ENCODE measurements at places on chromosomes 13 and 19.

DNA sequence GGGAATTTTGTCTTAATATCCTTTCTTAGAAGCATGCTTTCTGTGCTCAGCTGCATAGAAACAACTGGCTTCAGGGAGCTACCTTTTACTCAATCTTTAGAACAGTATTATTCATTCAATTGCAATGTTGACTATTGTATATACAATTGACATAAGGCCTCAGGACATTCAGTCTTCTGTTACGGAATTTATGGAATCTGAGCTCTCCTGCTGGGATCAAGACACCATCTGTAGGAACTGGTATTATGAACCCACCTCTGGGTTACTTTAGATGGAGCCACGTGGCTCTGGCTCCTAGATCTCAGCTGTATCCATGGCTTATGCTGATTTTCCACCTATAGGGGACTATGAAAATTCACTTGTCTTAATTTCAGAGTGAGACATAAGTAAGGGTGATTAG is 716.2 kb upstream of the GPC6 start:
- no peak for DNase-seq

DNA sequence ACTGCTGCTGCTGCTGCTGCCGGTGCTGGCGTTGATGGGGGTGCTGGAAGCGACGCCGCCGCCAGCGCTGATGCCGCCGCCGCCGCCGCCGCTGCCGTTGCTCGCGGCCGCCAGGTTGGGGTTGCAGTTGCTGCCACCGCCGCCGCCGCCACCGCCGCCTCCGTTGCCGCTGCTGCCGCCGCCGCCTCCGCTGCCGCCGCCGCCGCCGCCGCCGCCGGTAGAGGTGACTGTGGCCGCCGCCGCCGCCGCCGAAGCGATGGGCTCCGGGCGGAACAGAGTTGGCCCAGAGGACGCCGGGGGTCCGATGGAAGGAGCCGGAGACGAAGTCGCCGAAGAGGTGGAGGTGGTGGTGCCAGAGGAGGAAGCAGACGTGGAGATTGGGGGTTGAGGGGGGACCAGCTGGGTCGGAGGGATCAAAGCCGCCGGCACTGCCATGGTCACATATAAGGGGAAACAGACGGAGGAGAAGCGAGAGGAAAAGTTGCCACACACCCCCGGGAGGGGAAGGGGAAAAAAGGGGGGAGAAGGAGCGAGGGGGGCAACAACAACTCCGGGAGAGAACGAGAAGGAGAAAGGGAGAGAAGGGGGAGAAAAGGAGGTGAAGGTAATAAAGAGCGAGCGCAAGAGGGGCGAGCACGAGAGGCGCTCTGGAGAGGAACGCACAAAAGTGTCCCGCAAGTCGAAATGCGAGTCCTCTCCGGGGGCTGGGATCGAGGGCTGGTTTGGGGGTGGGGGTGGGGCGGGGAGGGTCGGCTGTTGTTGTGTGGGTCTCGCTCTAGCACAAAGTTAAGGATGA is 471 bp downstream of the DACH1 start:
- DNase-seq = no peak

DNA sequence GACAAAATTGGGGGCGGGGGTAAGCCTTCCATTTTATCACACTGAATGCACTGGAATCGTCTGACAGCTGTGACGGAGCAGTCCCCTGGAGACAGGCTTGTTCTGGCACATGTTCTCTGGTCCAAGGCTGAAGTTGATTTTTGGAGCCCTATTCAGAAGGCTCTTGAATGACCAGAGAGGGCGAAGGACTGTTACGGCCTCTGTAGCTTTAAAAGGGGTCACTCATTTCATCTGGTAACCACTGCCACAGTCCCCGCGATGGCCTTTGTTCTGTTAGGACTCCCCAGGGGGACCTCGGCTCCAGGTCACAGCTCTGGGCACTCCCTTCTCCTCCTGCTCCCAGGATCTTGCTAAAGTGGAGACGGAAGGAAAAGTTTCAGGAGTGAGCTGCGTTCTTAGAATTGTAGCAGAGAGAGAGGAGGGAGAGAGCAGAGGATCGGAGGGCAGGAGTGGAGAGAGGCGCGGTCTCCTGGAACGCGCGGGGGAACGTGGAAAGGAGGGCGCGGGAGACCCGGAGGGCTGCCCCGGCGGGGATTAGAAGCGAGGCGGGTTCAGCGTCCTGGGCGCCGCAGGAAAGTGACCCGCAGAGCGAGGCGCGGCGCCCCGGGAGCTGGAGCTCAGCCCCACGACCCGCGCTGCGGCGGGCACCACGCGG is 134.3 kb upstream of the MYO16 start:
- DNase-seq = no peak

GRCh38 chr19:39385629-39386411 is 5.1 kb downstream of the PAF1 start:
- no peak for DNase-seq

DNA sequence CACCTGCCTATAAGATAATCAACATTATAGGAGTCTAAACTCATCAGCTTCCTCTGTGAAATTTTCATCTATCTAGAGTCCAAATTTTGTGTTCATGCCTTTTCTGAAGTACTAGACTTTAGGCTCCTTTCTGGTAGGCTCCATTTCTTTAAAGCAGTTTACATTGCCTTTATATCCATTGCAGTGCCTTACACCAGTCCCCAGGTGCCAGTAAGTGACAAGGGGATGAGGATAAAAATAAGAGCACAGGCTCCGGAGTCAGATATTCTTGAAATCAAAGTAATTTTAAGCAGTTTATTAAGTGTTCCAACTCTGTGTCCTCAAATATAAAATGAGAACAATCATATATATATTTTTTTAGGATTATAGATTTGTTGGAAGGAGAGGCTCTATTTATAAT is 10.6 kb upstream of the CYSLTR2 start:
- DNase-seq = no peak

DNA sequence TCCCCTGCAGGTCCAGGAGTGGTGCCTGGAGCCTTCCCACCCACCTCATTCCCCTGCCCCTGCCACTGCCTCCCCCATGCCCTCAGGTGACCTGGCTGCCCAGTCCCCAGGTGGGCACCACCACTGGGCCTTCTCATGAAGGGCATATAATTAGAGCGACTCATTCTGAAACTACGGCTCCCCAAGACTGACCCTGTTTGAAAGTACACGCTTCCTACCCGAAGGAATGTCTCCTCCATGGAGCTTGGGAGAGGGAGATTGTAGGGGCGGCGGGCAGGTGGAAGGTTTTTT is 52.6 kb downstream of the GPR12 start:
- DNase-seq = no peak

DNA sequence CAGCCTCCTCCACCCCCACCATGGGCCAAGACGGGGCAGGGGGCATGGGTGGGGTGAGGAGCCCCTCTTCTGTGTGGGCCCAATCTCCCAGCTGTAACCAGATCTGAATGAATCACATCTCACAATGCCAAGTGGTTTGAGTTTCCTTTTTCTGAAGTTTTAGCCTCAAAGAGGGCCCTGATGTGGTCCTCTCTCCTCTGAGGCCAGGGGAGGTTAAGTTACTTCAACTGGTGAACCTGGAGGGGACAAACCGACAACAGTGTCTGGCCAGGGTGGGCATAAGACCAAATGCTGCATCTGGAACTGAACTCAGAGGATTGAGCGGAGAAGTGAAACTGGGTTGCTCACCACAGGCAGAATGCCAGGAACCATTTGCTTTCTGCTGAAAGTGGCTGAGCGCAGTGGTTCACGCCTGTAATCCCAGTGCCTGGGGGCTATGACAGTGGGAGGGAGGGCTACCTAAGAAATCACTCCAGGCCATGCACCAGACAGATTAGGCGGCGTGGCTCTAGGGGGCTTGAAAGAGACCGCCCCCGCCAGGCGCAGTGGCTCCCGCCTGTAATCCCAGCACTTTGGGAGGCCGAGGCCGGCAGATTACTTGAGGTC is 15.4 kb upstream of the IRGC start:
- DNase-seq = peak; percentile 48

DNA sequence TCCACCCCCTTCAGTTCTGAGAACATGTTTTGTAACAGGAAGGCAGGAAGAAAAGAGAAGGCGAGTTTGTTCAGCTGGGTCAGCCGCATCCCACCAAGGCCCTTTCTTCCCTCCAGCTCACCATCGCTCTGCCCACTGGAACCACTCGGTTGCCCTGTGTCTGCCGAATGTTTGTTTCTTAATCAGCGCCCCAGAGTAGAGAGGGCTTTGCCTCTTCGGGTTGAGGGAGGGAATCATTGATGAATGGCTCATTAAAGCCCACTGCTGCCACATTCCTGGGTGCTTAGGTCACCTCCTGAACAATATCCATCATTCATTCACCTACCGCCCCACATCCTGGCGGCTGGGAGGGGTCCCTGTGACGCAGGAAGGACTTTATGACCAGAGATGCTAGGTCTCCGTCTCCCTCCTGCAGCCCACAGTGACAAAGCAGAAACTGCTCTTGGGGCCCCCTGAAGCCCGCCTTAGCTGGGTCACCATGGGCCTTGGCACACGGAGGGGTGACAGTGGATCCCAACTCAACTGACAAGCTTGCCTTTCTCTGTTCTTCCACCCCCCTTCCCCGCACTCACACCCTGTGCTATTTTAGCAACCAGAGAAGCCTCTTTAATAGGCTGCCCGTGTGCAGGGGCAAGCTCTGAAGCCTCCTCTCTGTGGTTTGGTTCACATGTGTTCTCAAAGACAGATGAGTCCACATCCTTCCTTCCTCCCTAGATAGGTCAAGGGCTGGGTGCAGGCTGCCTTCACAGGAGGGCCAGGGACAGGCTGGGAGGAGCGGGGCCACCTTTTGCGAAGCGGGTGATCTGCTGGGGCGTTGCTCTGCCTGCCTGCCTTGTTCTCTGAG is 46.2 kb downstream of the ACTN4 start:
- peak; percentile 33 for DNase-seq

DNA sequence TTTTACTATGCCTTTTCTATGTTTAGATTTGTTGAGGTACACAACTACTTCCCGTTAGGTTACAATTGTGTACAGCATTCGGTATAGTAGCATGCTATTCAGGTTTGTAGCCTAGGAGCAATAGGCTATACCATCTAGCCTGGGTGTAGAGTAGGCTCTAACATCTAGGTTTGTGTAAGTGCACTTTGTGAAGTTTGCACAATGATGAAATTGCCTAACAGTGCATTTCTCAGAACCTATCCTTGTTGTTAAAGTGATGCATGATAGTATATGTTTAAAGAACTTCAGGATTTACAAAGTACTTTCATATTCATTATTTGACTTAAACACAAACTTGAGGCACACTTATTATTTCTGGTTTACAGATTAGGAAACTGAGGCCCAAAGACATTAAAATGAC is 11.5 kb upstream of the SERPINE3 start:
- no peak for DNase-seq

Measured in stimulated activated CD8-positive, alpha-beta memory T cell treated with anti-CD3 and anti-CD28 coated beads, Interleukin-4, amount 100 ng/mL, for 48 hours (primary cell).